Mammary microvascular endothelial cell (primary cell): ENCODE measurements at places on chromosomes 13 and 19. TPM values are rescaled to one million over a fixed set of nuclear protein-coding genes. Genes with fewer than 3 reads are reported as not detected.

The ZNF181 gene
- total RNA-seq = 4.6 and 12.7 TPM in 2 replicates

The FOXA3 gene
- not detected in 2 replicates for total RNA-seq

The ARHGEF1 gene
- total RNA-seq = 82.4 and 89.8 TPM in 2 replicates

The PLIN4 gene
- total RNA-seq = 0.07 and 0.20 TPM in 2 replicates

The ADAMTS10 gene
- 11.8 and 12.3 TPM in 2 replicates for total RNA-seq

The CLEC4G gene
- total RNA-seq = not detected in 2 replicates

The FFAR1 gene
- not detected in 2 replicates for total RNA-seq

The PSG4 gene
- 31.8 and 33.3 TPM in 2 replicates for total RNA-seq

The IL12RB1 gene
- 0.64 and 0.87 TPM in 2 replicates for total RNA-seq

The LACC1 gene
- total RNA-seq = 1.7 and 4.0 TPM in 2 replicates

The MBD3L5 gene
- total RNA-seq = not detected in 2 replicates

The LGALS4 gene
- total RNA-seq = not detected in 2 replicates

The FCHO1 gene
- total RNA-seq = 0.87 and 3.3 TPM in 2 replicates

The NLRP7 gene
- total RNA-seq = not detected in 2 replicates

The UBE2L5 gene
- total RNA-seq = 0.73 TPM in 1 of 2 replicates, not detected in the other

The RASGRP4 gene
- total RNA-seq = not detected in 2 replicates

The CAMSAP3 gene
- 0.10 TPM in 1 of 2 replicates, not detected in the other for total RNA-seq

The CEACAM4 gene
- not detected in 2 replicates for total RNA-seq

The SBNO2 gene
- total RNA-seq = 38.8 and 42.5 TPM in 2 replicates

The METTL21C gene
- not detected in 2 replicates for total RNA-seq

The TPP2 gene
- total RNA-seq = 47.8 and 49.8 TPM in 2 replicates

The NLRP5 gene
- not detected in 2 replicates for total RNA-seq

The CEACAM21 gene
- total RNA-seq = 2.5 and 14.9 TPM in 2 replicates

The GNG8 gene
- not detected in 2 replicates for total RNA-seq

The FUT2 gene
- total RNA-seq = not detected in 2 replicates

The KLHL1 gene
- total RNA-seq = not detected in 2 replicates
